ENCODE measurements at places on chromosomes 4 and X.

DNA sequence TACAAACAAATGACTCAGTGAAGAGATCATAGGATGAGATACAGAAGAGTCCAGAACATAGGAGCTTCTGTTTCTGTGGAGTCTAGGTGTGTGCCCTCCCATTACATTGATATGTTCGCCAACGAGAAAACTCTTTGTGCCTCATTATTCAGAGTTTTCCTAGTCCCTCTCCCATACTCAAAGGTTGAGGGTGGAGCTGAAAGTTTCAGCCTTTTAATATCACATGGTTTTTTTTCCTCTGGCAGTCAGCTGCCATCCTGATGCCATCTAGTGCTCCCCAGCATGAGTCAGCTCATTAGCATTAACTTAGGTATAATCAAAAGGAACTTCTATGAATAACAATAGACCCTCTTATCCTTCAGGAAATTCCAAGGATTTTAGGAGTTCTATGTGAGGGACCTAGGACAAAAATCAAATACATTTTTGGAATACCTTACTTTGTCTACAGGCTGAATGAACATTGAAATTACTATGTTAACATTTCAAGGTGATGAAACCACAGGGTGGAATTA is 559.6 kb upstream of the AMOT start:
- DNase-seq, result no peak

DNA sequence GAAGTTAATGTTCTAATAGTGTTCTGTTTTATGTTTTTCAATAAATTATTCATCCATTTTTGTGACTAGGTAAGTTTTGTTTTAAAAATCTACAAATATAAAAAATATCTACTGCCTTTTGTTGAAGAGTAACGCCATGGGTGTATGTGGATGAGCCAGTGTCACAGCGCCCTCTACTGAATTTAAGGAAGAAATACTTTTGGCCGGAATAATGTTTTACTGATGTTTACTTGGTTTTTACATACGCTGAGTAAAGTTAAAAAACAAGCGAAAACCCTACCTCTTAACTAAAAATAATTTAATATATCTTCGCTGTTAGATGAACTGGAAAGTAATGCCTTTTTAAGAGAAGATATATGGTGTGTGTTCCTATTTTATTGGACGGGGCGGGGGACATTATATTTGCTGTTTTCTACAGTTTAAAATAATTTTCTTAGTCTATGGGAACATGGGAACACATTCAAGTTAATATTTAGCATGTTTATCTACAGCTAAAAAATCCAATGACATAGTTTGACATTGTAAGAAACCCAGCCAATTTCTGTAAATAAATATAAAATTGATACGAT is 86.1 kb downstream of the CPE start:
- DNase-seq, result no peak

GRCh38 chr4:6362243-6362885 is 92.7 kb downstream of the WFS1 start:
- DNase-seq, result no peak

GRCh38 chrX:132924426-132924825 is 34.0 kb downstream of the HS6ST2 start:
- DNase-seq, result no peak

GRCh38 chr4:185623444-185624258 is 88.3 kb upstream of the PDLIM3 start:
- DNase-seq, result no peak

- no peak for DNase-seq
These were observed 95.1 kb upstream of the BOD1L1 start for GRCh38 chr4:13722649-13723048.

- no peak for DNase-seq
These were observed 155.8 kb downstream of the RPA4 start for GRCh38 chrX:97039363-97040029.

DNA sequence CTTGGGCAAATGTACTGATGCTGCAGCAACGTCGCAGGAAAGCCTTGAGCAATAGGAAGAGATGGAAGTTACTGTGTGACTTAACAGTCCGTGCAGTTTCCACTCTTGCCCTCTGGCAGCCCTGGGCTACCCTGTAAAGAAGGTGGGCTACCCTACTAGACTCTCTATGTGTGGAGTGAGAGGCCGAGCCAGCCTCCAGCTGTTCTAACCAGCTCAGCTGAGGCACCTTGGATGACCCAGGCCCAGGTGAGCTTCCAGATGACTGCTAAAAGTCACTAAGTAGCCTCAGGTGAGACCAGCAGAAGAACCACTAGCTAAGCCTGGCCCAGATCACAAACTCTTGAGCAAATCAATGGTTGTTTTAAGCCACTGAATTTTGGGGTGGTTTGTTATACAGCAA is 34.9 kb upstream of the PPP2R2C start:
- DNase-seq, result no peak

- DNase-seq, result no peak
These were observed 50.9 kb downstream of the BEND4 start for GRCh38 chr4:42101446-42101975.

GRCh38 chrX:133444952-133445831 is 29.9 kb upstream of the GPC4 start:
- no peak for DNase-seq

- no peak for DNase-seq
These were observed 33.8 kb upstream of the SPANXN1 start for GRCh38 chrX:145213504-145213903.

DNA sequence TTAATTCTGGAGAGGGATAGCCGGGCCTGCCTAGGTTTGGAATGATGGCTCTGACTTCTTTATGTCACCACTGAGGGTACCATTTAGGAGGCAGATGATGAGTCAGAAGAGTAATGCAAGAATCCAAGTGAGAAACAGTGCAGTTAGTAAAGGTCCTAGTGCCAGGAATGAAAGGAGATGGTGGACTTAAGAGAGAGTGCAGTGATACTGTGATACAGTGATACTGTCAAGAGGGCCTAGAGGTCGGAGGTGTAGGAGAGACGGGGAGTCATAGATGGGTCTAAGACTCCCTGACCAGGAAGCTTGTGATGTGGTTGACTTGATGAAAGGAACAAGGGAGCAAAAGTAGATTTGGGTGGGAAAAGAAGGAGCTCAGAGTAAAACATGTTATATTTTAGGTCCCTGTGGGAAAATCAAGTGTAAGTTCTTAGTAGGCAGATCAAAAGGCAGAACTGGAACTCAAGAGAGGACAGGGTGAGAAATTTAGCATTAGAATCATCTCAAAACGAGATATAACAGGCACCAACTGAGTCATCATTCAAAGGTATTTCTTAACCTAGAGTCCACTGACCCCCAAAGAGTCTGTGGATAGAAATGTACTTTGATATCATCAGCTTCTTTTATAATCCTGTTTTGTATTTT is 85.0 kb downstream of the NFKB1 start:
- DNase-seq, result no peak

GRCh38 chr4:40976343-40976742 is 226.6 kb downstream of the NSUN7 start:
- DNase-seq, result no peak

GRCh38 chrX:10071451-10072144 is 85.2 kb upstream of the CLCN4 start:
- no peak for DNase-seq

DNA sequence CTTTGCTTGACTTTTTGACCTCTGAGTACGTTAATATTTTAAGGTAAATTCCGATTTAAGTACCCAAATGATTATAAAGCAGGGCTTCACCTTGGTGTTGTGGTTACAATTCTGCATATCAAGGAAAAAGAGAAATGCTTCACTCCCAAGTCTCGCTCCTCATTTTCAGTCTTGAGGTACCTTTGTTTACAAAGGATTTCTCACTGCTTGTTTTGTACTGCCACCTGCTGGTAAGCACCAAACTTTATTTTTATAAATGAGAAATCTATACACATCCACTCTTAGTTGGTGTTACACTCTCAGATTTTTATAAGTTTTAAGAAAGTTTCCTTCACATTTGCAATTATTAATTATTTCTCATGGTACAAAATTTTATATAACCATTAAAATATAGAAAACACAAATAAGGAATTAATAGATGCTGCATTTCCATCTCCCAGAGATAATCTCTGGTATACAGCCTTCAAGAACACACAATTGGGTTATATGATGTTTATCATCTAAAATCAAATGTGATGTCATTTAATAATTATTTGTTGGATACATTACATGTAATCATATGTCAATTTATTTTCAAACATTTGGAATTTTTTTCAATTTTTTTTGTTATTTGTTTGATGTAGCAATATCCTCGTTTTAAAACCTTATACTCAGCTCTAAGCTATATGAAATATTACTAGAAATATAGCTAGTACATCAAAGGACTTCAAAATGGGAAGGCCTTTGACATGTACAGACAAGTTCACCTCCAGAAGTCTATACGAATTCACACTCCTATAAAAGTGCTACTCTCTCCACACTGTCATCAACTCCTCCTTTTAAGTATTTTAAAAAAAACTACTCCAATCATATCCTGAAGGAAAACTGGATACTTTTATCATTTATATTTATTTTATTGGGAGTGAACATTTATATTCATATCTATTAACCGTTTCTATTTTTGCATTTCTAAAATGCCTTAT is 179.9 kb downstream of the KCNIP4 start:
- no peak for DNase-seq

DNA sequence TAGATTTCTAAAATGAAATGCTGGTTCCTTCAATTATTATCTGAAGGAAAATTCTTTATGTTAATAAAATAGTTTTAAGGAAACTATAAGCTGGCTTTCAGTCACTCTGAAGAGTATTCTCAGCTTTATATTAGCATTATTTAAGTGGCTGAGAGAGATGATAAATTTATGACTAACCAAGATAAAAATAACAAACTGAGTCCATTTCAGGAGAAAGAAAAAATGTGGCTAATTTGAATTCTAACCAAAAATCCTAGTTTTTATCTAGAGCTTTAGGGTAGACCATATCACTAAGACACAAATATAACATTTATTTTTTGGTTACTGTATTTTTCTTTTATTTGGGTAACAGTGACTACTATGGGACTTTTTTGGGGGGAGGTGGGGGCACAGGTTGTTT is 59.4 kb upstream of the NAP1L5 start:
- DNase-seq, result no peak

DNA sequence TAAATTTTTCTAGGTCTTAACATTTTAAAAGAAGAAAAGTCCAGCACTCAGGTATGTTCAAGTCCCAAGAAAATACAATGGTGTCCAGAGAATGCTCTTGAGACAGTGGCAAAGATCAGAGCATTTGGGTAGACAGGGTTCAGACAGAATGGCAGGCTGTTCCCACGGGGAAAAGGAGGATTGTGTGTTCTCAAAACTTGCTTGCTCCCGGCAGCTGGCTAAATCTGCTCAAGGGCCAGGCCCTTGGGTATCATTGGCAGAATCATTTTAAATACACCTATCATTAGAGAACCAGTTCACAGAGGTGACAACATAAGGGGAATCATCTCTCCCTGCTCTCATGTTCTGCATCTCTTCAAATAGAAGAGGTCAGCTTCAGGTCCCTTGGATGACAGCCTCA is 456.3 kb downstream of the DTHD1 start:
- no peak for DNase-seq

- no peak for DNase-seq
These were observed 47.2 kb upstream of the RASGEF1B start for GRCh38 chr4:81518762-81519426.

- DNase-seq, result no peak
These were observed 11.5 kb upstream of the GABRE start for GRCh38 chrX:151985955-151986354.

DNA sequence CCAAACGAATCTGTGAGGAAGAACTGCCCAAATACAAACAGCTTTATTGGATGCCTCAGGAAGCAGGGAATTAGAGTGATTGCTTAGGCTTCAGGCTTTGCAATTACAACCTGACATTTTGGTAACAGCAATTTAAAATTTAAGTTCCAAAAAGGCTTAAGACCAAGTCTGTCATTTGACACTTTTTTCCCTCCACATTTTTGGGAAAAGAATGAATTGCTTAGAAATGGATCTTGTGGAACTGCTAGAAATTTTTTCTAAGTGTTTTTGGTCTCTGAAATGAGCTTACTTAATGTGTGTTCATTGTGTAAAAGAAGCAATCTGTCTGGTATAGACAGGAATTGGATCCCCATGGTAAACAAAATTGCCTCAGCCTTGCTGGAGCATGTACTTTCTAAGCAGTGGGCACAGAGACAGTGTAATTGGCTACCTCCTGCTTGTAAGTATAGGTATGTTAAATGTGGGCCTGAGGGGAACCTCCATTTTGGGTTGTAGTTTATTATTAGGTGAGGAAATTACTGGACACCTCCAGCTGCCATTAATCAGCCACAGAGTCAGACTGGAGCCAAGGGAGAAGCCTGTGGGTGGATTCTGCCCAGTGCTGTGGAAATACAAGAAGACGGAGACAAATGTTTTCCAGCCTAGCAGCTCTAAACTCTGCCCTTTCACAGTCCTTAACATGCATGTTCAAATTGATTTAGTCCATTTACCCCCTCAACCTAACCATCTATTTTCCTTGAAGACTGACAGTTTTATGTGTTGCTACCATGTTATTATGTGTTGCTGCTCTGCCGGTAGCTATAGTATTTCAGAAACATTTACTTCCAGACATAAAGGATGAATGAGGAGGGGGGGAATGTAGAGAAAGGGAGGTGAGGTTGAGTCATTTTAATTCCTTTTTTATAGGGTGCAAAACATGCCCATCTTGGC is 473.0 kb downstream of the SPRY1 start:
- DNase-seq, result no peak

- no peak for DNase-seq
These were observed 461.7 kb downstream of the RAPGEF2 start for GRCh38 chr4:159564615-159565014.

DNA sequence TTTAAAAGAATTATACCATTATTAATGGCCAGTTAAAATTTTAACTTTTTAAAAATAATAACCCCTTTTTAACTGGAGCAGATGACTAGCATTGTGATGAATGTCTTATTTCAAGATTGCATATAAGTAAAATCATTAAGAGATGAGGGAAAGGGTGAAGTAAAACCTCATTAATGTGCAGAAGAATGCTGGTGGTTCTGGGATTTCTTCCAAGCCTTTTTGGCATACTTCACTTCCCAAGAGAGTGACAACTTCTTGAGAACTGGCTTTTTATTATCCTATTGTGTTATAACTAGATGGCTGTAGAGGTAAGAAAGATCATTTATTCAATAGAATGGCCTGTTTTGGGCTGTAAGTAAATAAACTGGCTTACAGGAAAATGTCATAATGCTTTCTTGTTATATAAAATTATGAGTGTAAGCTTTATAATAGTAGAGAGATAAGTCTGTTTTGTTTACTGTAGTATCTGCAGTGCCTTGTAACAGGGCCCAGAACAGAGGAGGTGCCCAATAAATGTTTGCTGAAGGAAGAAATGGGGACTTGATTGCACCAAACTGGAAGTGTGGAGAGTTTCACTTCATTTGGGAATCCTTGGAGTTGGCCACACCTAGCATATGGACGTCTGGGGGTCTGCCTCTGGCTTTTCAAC is 242.9 kb upstream of the PITX2 start:
- DNase-seq, result no peak
